ENCODE measurements at places on chromosomes 6 and 20.

- DNase-seq: no peak
- no peaks in the 10 kb centered on the region for H3K27me3 ChIP-seq
- peak overlapping the region; percentile 80 for H3K27ac ChIP-seq
- peak overlapping the region; percentile 64 for H3K4me3 ChIP-seq
- H3K36me3 ChIP-seq: no peaks in the 10 kb centered on the region
- peaks cover 31% of the 10 kb centered on the region for H3K4me1 ChIP-seq
These were observed 903 bp downstream of the CNKSR3 start for GRCh38 chr6:154509421-154510143.

- peak overlapping the region; percentile 84 for H3K27ac ChIP-seq
- DNase-seq: no peak
- H3K27me3 ChIP-seq: no peaks in the 10 kb centered on the region
- H3K36me3 ChIP-seq: no peaks in the 10 kb centered on the region
- H3K4me1 ChIP-seq: peaks cover 9% of the 10 kb centered on the region
These were observed 978 bp downstream of the HLA-A start for GRCh38 chr6:29943053-29943966.

- no peak overlapping the region for H3K27ac ChIP-seq
- no peaks in the 10 kb centered on the region for H3K36me3 ChIP-seq
- no peaks in the 10 kb centered on the region for H3K27me3 ChIP-seq
- H3K4me1 ChIP-seq: peaks cover 16% of the 10 kb centered on the region
- DNase-seq: no peak
These were observed 298.9 kb downstream of the TFAP2C start for GRCh38 chr20:56928007-56928406.

DNA sequence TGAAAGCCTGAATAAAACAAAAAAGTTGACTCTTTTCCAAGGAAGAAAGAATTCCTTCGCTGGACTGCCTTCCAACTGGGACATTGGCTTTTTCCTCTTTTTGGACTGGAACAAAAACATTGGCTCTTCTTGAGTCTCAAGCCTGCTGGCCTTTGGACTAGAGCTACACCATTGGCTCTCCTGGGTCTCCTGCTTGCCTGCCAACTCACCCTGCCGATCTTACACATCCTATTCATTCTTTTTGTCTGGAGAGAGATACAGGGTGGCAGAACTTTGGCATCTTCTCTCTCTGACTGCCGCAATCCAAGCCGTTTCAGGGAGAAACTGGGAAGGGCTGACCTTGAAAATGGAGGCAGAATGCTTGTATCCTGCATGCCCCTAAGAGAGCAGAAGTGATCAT lies 20.2 kb downstream of the DDO start:
- no peak overlapping the region for H3K4me3 ChIP-seq
- no peak overlapping the region for H3K27ac ChIP-seq
- H3K4me1 ChIP-seq: no peaks in the 10 kb centered on the region
- H3K27me3 ChIP-seq: no peaks in the 10 kb centered on the region

GRCh38 chr6:44059359-44060346 lies 67.6 kb downstream of the MRPL14 start:
- H3K4me1 ChIP-seq: peaks cover 70% of the 10 kb centered on the region
- H3K27me3 ChIP-seq: no peaks in the 10 kb centered on the region
- DNase-seq: no peak
- H3K4me3 ChIP-seq: no peak overlapping the region
- H3K27ac ChIP-seq: peak overlapping the region; percentile 85
- no peaks in the 10 kb centered on the region for H3K36me3 ChIP-seq

- peak overlapping the region; percentile 15 for H3K4me3 ChIP-seq
- H3K4me1 ChIP-seq: peaks cover 55% of the 10 kb centered on the region
- H3K27me3 ChIP-seq: no peaks in the 10 kb centered on the region
- H3K36me3 ChIP-seq: no peaks in the 10 kb centered on the region
These were observed 2.6 kb downstream of the PYGB start for GRCh38 chr20:25250508-25250907.

DNA sequence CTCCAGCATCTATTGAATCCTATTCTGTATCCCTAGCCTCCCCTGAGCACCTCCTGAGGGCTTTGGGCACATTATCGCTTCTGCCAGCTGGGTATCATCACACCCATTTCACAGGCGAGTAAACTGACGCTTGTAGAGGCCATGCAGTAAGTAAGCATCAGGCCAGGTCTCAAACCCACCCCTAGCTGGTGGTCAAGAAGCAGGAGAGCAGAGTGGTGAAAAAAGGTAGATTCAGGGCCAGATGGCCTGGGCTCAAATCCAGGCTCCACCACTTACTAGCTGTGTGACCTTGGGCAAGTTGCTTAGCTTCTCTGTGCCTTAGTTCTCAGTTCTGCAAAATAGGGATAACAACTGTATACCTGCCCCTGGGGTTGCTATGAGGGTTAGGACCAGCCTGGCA lies 19.9 kb downstream of the GRM4 start:
- no peaks in the 10 kb centered on the region for H3K27me3 ChIP-seq
- H3K36me3 ChIP-seq: no peaks in the 10 kb centered on the region
- H3K4me3 ChIP-seq: no peak overlapping the region
- no peak for DNase-seq
- H3K27ac ChIP-seq: no peak overlapping the region

- H3K27ac ChIP-seq: no peak overlapping the region
- H3K27me3 ChIP-seq: no peaks in the 10 kb centered on the region
- H3K36me3 ChIP-seq: no peaks in the 10 kb centered on the region
- no peak overlapping the region for H3K4me3 ChIP-seq
- no peak for DNase-seq
These were observed 13.7 kb downstream of the ABHD12 start for GRCh38 chr20:25376886-25377285.

- H3K36me3 ChIP-seq: no peaks in the 10 kb centered on the region
- no peak for DNase-seq
- no peaks in the 10 kb centered on the region for H3K27me3 ChIP-seq
- no peaks in the 10 kb centered on the region for H3K4me1 ChIP-seq
- H3K4me3 ChIP-seq: no peak overlapping the region
These were observed 10.1 kb downstream of the TGM3 start for GRCh38 chr20:2305946-2306345.

DNA sequence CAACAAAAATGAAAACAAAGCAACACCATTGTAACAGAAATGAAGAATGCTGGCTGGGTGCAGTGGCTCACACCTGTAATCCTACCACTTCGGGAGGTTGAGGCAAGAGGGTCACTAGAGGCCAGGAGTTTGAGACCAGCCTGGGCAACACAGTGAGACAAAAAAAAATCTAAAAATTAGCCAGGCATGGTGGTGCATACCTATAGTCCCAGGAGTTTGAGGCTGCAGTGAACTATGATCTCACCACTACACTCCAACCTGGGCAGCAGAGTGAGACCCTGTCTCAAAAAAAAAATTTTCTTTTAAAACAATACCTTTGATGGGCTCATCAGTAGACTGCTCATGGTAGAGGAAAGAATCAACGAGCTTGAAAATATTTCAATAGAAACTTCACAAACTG lies 18.5 kb downstream of the NINL start:
- DNase-seq: no peak
- no peak overlapping the region for H3K27ac ChIP-seq
- no peaks in the 10 kb centered on the region for H3K27me3 ChIP-seq
- no peaks in the 10 kb centered on the region for H3K36me3 ChIP-seq
- no peak overlapping the region for H3K4me3 ChIP-seq

DNA sequence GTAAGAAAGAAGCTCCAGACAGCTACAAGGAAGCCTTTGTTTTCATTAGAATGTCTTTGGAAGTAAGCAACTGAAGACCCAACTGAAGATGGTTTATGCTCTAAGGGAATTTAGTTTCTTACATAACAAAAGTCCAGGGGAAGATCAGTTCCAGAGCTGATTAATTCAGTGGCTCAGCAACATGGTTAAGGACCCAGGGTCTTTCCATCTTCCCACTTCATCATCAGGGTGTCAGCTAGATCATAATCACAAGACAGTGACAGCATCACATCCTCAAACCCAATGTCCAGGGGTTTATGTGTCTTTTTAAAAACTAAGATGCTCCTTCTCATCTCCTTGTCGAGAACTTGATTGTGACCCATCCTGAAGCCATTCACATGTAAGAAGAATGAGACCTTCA lies 119.7 kb upstream of the PRDM1 start:
- H3K27me3 ChIP-seq: no peaks in the 10 kb centered on the region
- no peak for DNase-seq
- no peaks in the 10 kb centered on the region for H3K4me1 ChIP-seq
- H3K4me3 ChIP-seq: no peak overlapping the region
- H3K27ac ChIP-seq: no peak overlapping the region

DNA sequence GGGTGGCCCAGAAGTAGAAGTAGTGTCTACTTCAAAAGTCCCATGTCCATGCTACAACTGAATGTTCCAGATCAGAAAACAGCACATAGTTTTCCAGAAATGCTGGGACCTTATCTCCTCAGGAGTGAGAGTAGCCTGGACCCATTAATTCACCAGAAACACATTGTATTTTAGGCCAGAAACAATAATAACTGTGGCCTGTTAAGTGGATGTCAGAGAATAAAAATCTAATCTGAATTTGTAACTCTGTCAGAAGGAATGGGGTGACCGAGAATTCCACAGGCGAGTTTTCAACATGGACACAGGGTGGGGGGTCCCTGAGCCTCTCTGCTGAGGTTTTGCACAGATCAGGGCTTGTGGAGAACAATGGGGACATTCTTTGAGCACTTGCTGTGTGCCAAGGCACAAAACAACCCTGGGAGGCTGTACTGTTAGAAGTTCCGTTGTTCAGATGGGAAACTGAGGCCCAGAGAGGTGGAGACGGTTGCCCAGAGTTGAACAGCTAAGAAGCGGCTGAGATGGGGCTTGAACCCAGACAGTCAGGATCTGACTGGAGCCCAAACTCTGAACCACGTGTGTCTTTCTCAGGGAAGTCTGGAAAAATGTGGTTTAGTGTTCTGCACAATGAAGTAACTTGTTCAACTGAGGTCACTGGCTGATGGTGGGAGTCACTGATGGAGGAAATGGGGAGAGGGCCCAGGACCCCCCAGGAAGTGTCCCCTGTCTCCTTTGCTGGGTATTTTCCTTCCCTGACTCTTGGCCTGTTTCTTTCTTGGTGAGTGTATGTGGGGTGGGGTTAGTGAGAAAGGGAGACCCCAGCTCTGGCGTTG lies 44.2 kb downstream of the SNAI1 start:
- H3K27ac ChIP-seq: peak overlapping the region; percentile 1
- no peaks in the 10 kb centered on the region for H3K27me3 ChIP-seq
- no peak for DNase-seq
- no peaks in the 10 kb centered on the region for H3K36me3 ChIP-seq
- H3K4me3 ChIP-seq: no peak overlapping the region

GRCh38 chr6:137056121-137056880 lies 11.5 kb upstream of the IL20RA start:
- H3K27me3 ChIP-seq: no peaks in the 10 kb centered on the region
- H3K36me3 ChIP-seq: no peaks in the 10 kb centered on the region
- no peak for DNase-seq
- H3K4me1 ChIP-seq: no peaks in the 10 kb centered on the region
- no peak overlapping the region for H3K4me3 ChIP-seq
- H3K27ac ChIP-seq: no peak overlapping the region

DNA sequence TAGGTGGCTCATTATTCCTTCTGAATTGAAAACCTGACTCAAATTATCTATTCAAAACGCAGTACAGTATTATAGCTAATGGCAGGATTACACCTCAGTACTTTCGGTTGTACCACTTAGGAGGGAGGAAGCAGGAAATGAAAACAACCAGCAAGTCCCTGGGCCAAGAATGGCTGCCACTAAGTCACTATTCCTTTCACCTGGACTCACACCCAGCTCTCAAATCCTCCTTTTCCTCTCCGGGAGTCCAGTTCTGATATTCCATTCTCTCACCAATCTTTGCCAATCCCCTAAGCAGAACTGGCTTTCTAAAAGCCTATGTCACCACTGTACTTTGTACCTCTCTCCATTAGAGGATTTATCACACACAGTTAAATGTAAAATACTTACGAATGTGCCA lies 20.6 kb downstream of the TMEM242 start:
- H3K4me3 ChIP-seq: no peak overlapping the region
- H3K27me3 ChIP-seq: no peaks in the 10 kb centered on the region
- H3K4me1 ChIP-seq: peaks cover 27% of the 10 kb centered on the region
- H3K27ac ChIP-seq: no peak overlapping the region

DNA sequence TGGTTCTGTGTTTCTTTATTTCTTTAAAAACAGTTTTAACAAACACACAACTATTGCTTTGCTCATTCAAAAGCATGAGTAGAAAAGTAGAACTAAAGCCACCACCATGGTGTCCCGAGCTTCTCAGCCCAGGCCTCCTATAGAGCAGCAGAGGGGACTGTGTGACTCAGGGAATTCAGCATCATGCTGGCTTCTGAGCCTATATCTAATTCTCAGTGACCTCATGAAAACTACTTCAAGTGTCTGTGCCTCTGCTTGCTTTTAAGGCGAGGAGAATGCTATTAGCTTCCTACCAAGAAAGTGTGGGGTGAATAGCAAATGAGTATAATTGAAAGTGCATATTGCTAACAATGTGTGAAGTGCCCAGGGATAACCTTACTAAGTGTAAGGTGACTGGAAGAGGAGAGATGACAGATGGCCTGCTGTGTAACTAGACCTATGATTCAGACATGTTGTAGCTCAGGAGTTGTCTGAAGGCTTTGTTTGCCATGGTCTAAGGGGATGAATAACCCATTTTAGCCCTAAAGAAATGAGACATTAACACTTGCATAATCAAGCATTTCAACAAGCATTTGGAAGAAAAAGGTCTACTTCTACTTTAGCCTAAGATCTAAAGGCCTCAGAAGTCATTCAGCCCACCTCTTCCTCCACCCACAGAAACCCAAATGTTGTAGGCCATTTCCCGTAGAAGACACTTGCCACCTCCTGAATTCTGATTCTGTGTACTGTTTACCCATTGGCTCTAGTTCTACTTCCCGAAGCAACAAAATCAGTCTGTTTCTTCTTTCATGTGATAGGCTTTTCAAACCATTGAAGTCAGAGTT lies 121.5 kb upstream of the ARG1 start:
- H3K4me1 ChIP-seq: no peaks in the 10 kb centered on the region
- no peak overlapping the region for H3K27ac ChIP-seq
- no peaks in the 10 kb centered on the region for H3K27me3 ChIP-seq

GRCh38 chr6:101178748-101179147 lies 214.8 kb upstream of the GRIK2 start:
- H3K36me3 ChIP-seq: no peaks in the 10 kb centered on the region
- no peak for DNase-seq
- no peaks in the 10 kb centered on the region for H3K4me1 ChIP-seq
- H3K27me3 ChIP-seq: no peaks in the 10 kb centered on the region

GRCh38 chr20:6152777-6153176 lies 29.9 kb upstream of the FERMT1 start:
- H3K4me1 ChIP-seq: no peaks in the 10 kb centered on the region
- H3K27me3 ChIP-seq: no peaks in the 10 kb centered on the region
- no peak overlapping the region for H3K4me3 ChIP-seq
- no peak for DNase-seq
- H3K36me3 ChIP-seq: no peaks in the 10 kb centered on the region

DNA sequence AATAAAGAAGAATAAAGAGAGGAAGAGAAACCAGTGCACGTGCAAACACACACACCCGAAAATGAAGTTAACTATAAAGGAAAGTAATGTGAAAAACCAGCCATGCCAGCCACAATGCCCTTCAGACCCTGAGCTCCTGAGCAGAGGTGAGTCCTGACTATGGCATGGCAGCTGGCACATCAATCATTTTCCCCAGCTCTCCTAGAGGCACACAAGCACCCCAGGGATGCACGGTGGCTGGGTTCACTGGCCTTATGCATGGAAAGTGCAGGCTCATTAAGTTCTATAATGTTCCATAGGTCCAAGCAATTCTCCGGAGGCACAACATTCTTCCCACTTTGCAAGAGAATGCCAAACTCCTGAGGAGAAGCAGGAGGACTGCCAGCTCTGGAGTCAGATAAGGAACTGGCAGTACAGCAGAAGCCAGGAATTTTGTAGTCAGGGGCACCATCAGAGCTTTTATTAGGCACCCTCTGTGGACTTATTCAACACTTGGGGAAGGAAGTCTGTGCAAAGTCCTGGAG lies 175.0 kb upstream of the PRDM1 start:
- no peaks in the 10 kb centered on the region for H3K27me3 ChIP-seq
- H3K36me3 ChIP-seq: no peaks in the 10 kb centered on the region
- H3K27ac ChIP-seq: no peak overlapping the region
- H3K4me3 ChIP-seq: no peak overlapping the region

All from vagina (tissue), 2 donors.